ENCODE measurements at places on chromosomes 7 and 10. TPM values are rescaled to one million over a fixed set of nuclear protein-coding genes. Genes with fewer than 3 reads are reported as not detected.
A peak's percentile ranks its signal among the peaks of the same experiment; 100 is the strongest.

Gene GAD2
- total RNA-seq: not detected

Gene ZRANB1
- 81.4 TPM for total RNA-seq

DNA sequence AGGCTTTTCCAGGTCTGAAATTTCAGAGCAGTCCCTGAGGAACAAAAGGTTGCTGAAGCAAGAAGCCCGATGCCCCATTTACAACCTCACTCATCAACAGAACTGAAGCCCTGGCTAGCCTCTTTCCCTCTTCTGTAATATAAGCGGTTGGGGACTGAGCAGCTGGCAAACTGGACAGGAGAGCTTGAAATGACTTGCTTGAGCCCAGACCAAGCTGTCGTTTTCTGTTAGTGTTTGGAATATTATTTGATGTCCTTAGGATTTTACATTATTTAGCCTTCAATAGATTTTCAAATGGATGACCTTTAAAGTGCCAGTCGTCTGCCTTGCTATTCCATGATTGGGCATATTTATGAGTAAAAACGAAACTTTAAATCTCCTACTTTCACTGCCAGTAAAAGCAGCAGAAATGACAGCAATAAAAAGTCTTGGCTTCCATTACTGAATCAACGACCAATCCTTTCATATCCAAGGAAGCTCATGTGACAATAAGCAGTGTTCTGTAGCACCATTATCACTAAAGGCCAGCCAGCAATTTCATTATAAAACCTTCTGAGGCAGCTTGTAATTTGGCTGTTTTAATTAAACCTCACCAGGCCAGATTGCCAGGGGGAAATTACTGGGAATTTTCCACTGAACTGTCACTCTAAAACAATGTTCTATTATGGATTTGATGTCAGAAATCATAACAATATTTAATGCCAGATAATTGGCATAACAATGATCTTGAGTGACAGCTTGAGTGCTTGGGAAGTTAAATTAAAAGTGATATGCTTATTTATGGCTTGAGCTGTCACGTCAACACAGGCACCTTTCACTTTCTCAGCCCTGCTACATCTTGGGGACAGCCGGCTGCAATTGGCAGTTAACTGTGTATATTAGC is 85.9 kb downstream of the LSMEM1 start:
- peaks cover 11% of the 10 kb centered on the region for H3K4me1 ChIP-seq
- peak overlapping the region; percentile 50 for H3K4me3 ChIP-seq
- no peaks in the 10 kb centered on the region for H3K36me3 ChIP-seq
- H3K27me3 ChIP-seq: no peaks in the 10 kb centered on the region
- H3K27ac ChIP-seq: peak overlapping the region; percentile 65

DNA sequence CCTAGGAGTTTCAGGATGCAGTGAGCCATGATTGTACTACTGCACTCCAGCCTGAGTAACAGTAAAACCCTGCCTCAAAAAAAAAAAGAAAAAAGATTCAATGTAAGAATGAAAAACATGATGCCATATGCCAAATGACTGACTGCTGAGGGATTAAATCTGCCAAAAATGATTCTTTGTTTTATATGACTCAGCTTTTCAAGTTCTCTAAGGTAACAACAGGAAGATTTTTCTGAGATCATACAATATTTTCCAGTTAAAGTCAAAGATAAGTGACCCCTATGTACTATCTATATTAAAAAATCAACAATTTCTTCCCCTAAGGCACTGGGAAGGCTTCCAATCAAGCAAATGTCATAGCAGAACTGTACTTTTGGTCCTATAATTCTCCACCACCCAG is 271.2 kb upstream of the IMMP2L start:
- no peaks in the 10 kb centered on the region for H3K36me3 ChIP-seq
- no peak overlapping the region for H3K4me3 ChIP-seq
- H3K27ac ChIP-seq: no peak overlapping the region
- DNase-seq: no peak

Gene PLAC9
- 9.9 TPM for total RNA-seq

- H3K4me3 ChIP-seq: no peak overlapping the region
- no peak overlapping the region for H3K27ac ChIP-seq
- DNase-seq: no peak
- no peaks in the 10 kb centered on the region for H3K27me3 ChIP-seq
- H3K36me3 ChIP-seq: no peaks in the 10 kb centered on the region
Observed at GRCh38 chr10:112622786-112623185, 175.8 kb downstream of the VTI1A start.
